Tongue (tissue), 3 donors: ENCODE measurements at places on chromosomes 1 and 21. TPM values are rescaled to one million over a fixed set of nuclear protein-coding genes. Genes with fewer than 3 reads are reported as not detected.

C1orf105 gene
- 24.4 TPM for total RNA-seq

GRCh38 chr1:199184180-199184579 is 545.3 kb downstream of the PTPRC start:
- DNase-seq: no peak

- no peak for DNase-seq
Observed at GRCh38 chr1:17139637-17140036, 20.4 kb upstream of the PADI2 start.

DNA sequence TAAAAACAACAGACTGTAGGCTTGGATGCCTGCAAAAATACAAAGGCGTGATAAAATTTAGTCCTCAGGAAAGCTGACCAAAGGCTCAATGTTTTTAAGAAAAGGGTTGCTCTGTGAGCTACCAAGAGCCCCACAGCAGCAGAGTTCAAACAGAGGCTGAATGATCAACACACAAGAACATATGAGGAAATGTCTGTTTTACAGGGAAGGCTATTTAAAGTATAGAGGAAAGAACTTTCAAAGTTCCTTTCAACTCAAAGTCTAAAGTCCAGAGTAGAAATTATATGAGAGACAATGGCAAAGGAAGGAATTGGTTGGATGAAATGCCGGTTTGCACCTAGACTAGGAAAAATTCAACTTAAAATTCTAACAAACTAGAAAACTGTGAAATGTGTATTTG is 8.6 kb downstream of the CLSTN1 start:
- no peak for DNase-seq

DNA sequence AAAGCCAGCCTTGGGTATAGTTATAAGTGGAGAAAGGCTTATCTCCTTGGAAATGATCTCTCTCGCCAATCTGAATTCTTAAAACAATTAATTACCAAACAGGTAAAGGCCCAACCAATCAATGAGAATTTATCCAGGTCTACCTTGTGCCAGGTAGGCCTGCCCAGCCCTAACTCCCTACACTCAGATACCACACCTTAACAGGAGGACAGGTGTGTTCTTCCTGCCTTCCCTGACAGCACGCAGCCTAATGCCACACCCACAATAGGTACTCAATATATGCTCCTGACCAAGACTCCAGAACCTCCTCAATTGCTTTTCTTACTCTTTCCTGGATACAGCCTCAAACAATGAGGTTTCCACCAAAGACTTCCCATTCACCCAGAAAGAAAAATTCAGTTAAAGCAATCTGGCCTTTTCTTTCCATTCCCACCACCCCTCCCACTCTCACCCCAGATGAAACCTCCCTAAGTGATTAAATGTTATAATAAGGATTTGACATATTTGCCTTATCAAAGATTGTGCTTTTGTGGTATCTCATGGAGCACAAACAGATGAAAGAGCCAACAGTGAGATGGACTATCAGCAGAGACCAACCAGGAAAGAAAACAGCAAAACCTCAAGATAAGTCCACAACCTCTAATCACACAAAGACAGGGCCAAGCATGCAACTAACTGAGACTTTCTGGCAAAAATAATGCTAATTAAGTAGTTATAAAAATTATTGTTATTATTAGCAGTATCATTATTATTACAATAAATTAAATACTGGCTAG is 25.6 kb downstream of the TRABD2B start:
- no peak for DNase-seq

- DNase-seq: no peak
Observed at GRCh38 chr1:214718724-214719123, 115.7 kb downstream of the CENPF start.

GRCh38 chr1:63198871-63199394 is 123.4 kb upstream of the FOXD3 start:
- DNase-seq: no peak

- DNase-seq: peak; percentile 98
Observed at GRCh38 chr1:234373064-234373958, at the start of gene COA6. Gene COA6, plus strand, starts transcription at chr1:234373456. Its CDS starts 11 bp downstream, at chr1:234373467.
